ENCODE measurements at places on chromosomes 6 and 20.

DNA sequence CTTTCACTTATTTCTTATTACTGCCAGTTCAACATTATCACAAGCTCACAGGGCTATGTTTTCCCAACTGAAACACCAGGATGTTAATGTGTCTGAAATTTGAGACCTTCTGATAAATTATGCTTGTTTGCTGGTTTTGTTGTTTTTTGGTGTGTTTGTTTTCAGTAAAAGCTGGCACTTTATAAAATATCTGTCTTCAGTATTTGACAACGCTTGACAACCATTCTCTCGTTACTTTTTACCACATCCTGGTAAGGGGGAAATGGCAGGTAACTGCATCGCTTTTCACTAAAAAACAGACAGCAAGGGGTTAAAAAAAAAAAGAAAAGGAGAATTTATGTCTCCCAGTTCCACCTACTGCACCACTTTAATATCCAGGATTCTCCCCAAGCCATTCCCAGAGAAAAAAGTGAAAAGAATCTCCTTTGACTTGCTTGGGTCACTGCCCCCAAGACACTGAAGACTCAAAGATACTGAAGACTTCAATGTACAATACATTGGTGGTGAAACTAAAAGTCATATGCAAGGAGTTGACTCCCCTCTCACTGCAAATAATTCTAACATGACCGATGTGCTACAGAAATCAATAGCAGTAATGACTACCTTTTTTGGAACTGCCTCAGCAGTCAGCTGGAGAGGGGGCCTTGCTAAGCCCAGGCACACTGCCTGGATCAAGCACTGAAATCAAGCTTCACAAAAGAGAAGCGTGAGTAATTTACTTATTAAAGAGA, 88.9 kb downstream of the HIVEP2 start:
- DNase-seq = no peak

DNA sequence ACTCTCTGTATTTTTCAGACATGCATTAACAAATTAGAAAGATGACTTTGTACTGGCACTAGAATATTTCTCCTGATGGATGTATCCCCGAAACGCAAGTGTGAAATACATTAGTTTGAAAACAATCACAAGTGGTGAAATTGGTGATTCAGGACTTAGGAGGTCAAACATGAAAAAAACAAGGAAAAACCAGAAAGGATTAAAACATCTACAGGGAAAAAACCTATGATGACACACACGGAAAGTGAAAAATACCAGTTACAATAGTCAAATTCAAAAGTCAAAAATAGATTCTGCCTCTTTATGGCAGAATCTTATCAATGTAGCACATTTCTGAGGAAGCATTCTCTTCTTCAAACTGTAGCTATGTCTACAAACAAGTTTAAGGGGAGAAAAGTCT, 129.0 kb upstream of the SGK1 start:
- DNase-seq = no peak

- no peak for DNase-seq
Observed at GRCh38 chr20:53940907-53941545, 129.4 kb downstream of the BCAS1 start.

DNA sequence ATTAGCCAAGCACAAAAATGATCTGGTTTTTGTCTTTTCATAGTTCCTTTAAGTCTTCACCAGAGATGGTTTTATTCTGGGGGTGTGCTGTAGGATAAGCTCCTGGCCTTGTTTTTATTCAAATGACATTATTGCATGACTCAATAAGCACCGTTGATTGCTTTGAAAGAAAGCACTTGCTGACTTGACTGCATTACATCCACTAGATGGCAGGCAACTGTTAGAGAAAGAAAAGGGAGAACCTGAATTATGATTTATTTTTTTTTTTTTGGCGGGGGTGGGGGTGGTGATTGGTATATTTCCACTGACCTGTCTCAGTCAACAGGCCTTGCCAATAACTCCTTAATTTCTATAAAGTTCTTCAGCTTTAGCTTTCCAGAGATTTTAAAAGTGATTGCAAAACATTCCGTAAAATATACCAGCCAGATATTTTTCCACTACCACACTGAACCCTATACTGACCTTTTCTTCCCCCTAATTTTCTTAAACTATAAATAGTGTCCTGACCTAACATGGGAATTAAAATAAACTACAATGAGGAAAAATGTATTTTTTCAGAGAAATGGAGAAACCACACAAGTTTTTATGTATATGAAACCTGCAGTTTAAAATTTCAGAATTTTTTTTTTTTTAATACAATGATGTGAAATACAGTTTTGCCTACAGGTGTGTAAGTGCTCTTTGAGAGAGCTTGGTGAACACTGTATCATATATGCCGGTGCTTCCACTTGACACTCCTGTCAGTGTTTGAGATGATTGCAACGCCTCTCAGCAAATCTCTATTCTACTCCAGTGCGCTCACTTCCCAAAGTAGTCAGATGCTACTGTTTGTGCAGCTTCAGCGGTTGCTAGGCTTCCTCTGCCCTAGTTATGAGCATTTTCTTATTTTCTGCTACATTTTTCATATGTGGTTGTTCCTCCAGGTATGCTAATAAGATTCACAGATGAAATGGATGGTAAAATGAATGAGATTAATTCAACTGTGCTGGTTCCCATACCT, 274.3 kb downstream of the CD109 start:
- no peak for DNase-seq

- no peak for DNase-seq
Observed at GRCh38 chr6:42520786-42521607, 42.8 kb upstream of the UBR2 start.

GRCh38 chr6:1164600-1164999, 147.3 kb upstream of the FOXQ1 start:
- DNase-seq = no peak

DNA sequence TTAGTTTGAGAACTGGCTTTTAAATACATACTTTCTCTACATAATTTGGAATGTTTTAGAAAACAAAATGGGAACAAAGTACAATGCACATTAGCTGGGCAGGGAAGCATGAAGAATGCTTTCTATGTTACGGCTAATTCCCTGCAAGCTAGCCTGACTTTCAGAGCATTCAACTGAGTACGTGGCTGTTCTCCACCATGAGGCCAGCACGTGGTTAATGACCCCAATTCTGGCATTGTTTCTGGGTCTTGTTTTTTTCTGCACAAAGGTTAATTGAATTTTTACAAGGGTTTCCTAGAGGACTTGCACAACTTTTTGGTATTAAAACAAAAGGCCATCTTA, 208.6 kb upstream of the AGPAT4 start:
- DNase-seq = no peak

DNA sequence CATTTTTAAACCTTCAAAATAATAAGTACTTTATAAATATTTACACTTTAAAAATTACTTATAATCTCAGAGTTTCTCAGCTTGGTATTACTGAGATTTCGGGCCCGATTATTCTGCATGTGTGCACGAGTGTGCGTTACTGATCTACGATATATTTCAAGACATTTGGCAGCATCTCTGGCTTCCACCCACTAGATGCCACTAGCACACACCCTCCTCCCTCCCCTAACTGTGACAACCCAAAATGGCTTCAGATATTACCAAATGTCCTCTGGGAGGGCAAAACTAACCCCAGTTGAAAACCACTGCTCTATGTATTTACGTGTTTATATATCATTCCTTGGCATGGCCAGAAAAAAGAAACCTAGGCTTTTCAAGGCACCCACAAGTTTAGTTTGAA, 95.9 kb downstream of the FYN start:
- DNase-seq = no peak

DNA sequence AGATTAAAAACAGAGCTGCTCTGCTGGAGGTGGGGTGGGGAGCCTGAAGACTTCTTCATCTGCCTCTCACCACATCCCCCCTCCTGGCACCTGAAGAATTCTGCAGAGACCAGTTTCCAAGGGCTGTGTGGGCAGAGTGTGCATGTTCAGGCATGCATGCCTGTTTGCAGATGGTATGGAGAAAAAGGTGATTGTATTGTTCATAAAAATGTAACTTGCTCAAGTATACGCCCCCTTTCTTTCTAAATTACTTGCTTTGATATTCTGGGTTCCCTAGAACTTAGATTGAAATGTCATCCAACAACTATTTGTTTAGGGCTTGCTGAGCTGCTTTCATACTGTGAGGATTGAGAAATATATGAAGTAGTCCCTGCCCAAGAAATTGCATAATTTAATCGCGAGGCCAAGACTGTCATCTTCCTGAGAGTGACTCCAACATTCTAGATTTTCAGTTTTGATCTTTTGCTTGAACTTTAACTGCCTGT, 83.6 kb downstream of the LCA5 start:
- DNase-seq = no peak

GRCh38 chr20:17967521-17968365, 851 bp downstream of the SNX5 start:
- no peak for DNase-seq

- no peak for DNase-seq
Observed at GRCh38 chr6:146876271-146877151, 277.7 kb downstream of the ADGB start.

All from stimulated activated naive CD4-positive, alpha-beta T cell treated with Interleukin-2 at 50 U/mL for 16 hours (primary cell).